ENCODE measurements at places on chromosomes 16 and 17.

DNA sequence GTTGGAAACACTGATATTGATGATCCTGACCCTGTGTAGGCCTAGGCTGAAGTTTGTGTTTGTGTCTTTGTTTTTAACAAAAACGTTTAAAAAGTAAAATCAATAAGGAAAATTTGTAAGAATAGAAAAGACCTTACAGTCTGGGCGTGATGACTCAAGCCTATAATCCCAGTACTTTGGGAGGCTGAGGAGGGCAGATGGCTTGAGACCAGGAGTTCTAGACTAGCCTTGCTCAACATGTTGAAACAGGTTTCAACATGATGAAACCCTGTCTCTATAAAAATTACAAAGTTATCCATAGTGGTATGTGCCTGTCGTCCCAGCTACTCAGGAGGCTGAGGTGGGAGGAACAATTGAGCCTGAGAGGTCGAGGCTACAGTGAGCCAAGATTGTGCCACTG is 18.3 kb upstream of the TOM1L1 start:
- no peak for DNase-seq

GRCh38 chr17:82892899-82893565 is 53.2 kb upstream of the ZNF750 start:
- DNase-seq: peak; percentile 56

- DNase-seq: no peak
Observed at GRCh38 chr16:27639561-27640276, 89.8 kb downstream of the KATNIP start.

GRCh38 chr16:23608194-23608593 is 12.1 kb upstream of the NDUFAB1 start:
- DNase-seq: no peak

- no peak for DNase-seq
Observed at GRCh38 chr17:2235792-2236366, 67.7 kb downstream of the SMG6 start.

Data from stimulated activated CD8-positive, alpha-beta memory T cell treated with anti-CD3 and anti-CD28 coated beads, Interleukin-15, amount 100 ng/mL, for 48 hours (primary cell).